ENCODE measurements at places on chromosomes 7 and 10.
A peak's percentile ranks its signal among the peaks of the same experiment; 100 is the strongest.

- no peak for DNase-seq
These were observed 115.7 kb upstream of the CACNA2D1 start for GRCh38 chr7:82559193-82559805.

DNA sequence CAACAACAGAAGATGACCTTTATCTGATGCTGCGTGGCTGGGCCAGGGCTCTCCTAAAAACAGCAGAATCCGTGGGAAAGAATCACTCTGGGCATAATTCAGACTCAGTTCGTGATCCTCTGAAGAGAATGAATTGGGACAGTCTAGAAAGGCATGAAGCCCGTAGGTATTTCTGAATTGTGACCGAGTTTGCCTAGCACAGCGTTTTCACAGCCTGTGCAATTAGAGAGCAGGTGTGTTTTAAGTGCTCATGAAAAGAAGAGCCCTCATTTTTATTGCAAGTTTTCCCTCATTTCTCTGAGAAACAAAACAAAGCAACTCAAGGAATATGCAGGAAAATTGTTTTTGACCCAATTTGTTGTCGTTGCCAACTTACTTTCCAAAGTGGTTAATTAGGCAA, 366.2 kb downstream of the WDR11 start:
- DNase-seq: no peak

DNA sequence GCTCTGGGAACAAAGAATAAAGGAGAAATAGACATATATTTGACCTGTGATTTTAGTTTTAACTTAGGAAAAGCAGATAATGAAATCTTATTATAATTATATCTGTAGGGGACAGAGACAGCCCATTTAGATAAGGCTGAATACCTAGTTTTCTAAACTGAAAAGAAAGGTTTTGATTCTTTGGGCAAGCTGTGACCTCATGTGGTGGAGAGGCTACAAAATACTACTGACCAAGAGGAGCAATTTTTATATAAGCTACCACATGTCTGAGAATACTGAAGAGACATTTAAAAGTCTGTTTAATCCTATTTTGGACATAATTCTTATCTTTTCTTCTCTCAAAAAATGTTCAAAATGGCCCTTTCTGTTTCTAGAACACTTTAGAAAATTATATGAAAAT, 271.0 kb downstream of the MTERF1 start:
- DNase-seq: peak; percentile 11

DNA sequence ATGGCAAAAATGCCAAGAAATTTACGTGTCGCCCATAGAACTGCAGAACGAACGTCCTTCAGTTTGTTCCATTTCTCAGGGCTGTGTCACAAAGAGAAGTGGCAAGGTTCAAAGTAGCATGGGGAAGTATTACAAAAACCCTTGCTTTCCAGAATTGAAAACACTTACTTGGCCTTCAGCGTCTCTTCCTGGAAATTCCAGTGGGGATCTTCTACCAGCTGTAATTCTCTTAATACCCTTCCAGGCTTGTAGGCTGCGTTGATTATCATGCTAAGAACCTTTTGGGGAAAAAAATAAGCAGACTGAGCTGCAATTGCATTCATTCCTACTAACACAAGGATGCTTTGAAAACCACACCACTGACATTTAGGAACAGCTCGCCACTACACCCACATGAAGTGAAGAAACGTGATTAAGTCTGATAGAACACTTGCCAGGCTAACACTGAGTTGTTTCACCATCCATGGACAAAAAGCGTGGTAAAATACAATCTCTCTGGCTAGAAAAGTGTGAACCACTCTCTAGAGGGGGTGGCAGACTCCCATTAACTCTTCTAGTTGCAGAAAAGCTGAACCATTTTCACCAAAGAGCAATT, 222.3 kb downstream of the SFMBT2 start:
- no peak for DNase-seq

DNA sequence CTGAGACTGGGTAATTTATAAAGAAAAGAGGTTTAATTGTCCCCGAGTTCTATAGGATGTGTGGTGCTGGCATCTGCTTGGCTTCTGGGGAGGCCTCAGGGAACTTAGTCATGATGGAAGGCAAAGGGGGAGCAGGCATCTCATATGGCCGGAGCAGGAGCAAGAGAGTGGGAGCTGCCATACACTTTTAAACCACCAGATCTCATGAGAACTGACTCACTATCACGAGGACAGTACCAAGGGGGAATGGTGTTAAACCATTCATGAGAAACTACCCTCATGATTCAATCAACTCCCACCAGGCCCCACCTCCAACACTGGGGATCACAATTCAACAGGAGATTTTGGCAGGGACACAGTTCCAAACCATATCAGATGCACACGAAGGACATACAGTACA, 199.9 kb upstream of the DPP6 start:
- no peak for DNase-seq

- DNase-seq: peak; percentile 82
These were observed 31.7 kb upstream of the C10orf90 start for GRCh38 chr10:126702181-126702580.

DNA sequence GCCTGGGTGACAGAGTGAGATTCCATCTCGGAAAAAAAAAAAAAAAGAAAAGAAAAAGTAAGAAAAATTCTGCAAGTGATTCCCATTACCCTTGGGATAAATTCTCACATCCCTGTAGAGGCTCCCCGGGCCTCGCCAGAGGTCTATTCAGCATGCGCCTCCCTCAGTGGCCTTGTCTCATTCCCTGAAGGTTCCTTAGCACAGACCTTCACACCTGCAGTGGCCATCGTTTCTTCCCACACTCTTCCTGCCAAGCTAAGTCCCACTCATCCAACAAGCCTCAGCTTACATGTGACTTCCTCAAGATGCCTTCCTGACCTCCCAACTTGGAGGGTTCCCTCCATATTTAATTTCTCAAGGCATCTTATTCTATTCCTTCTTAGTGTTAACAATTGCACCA, 20.9 kb upstream of the BAG3 start:
- DNase-seq: no peak

DNA sequence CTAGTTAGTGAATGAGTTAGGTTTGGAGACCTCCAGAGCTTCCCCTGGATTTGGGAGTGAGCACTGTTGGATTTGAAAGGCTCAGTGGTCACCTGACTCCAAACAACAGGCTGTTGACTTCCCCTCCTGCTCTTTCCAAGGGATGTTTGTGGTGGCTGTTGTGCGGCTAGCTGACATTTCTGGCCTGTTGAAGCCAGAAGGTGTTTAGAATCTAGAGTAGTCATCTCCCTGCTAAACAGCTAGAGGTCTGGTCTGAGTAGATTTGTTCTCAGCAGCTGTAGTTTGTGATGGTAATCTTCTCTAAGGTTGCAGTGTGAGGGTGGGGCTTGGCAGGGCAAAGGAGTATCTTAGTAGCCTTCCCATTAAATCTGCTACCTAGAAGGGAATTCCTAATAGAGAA, 30.1 kb downstream of the BPGM start:
- DNase-seq: no peak

- DNase-seq: no peak
These were observed 47.1 kb upstream of the DYNC1I1 start for GRCh38 chr7:95725205-95725604.

- DNase-seq: no peak
These were observed 244.2 kb upstream of the PLXDC2 start for GRCh38 chr10:19572056-19572455.

- no peak for DNase-seq
These were observed 580.4 kb downstream of the MAGI2 start for GRCh38 chr7:78873117-78873516.

- DNase-seq: no peak
These were observed 47.7 kb downstream of the FBXW4 start for GRCh38 chr10:101647255-101647654.

GRCh38 chr10:5071411-5072198, 22.6 kb upstream of the AKR1C3 start:
- DNase-seq: peak; percentile 90

DNA sequence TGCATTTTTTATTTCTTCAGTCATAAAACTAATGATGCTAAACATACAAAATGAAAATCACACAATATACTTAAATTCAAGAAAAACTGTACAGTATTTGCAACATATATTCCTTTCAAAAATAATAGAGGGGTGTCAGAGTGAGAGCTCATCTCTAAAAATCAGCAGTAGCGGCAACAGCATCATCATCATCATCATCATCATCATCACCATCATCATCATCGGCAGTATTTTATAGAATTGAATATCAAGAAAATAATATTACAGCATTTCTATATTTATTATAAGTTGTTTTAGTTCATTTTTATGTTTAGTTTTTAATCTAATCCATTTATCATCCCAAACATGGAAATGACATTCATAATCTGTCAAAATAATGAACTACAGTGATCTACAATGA, 67.4 kb upstream of the PPP1R3A start:
- DNase-seq: no peak

- DNase-seq: peak; percentile 74
These were observed 33.4 kb downstream of the OGDH start for GRCh38 chr7:44639671-44640321.

- DNase-seq: peak; percentile 63
These were observed at the start of gene PARD3 for GRCh38 chr10:34815185-34816084. Gene PARD3, minus strand, starts transcription at chr10:34815296. Its CDS starts 301 bp downstream, at chr10:34814995.

DNA sequence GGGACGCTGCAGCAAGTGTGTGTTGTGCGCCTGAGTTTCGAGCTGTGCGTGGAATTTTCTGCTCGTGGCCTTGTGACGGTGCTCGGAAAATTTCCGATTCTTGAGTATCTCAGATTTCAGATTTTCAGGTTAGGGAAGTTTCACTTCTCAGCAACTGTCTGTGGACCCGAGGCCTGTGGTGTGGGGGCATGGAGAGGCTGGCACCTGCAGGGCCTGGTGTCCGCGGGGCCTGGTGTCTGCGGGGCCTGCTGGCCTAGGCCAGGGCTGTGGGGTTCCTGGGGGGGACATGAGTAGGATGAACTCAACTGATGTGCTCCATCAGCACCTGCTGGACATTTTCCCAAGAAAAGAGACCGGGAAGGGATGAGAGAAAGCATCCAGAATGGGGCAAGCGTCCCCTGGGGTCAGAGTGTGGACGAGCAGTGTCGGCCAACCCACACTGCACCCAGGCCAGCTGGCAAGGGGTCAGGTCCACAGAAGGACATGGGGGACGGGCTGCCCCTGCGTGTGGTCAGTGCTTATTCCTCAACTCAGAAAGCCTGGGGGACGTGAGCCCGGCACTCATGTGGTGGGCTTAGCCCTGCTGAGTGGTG, 31.3 kb upstream of the SHH start:
- no peak for DNase-seq

DNA sequence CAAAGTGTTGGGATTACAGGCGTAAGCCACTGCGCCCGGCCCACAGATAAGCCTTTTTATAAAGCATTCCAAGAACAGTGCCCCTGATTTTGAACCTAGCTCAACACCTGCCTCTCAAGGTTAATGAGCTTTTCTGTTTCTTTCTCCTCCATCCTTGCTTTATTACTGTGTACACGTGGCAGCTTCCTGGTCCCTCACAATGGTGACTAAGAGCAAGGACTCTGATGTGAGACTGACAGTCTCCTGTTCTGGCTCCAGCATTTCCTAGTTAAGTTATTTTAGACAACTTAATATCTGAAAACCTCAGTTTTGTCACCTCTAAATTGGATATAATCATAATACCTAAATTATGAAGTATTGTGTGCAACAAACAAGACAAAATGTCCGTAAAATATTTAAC, 9.9 kb downstream of the HABP2 start:
- no peak for DNase-seq

- no peak for DNase-seq
These were observed 115.6 kb downstream of the ZNF277 start for GRCh38 chr7:112322070-112322469.

- no peak for DNase-seq
These were observed 42.8 kb downstream of the FBXL13 start for GRCh38 chr7:103031781-103032180.

DNA sequence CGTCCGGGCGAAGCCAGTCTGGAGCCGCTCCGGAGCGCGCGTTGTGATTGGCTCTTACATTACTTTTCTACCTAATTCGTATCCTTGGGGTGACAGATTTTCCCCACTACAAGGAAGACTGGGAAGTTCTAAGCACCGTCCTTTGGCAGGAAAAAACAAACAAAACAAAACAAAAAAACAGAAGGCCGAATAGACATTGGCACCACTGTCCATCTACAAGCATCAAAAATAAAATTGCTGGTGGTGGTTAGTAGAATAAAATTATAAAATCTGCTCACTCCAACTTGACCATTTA, 651 bp upstream of the SKAP2 start:
- DNase-seq: no peak

- no peak for DNase-seq
These were observed 13.0 kb downstream of the ZNF316 start for GRCh38 chr7:6650086-6650485.

GRCh38 chr7:94296881-94297280, 97.8 kb upstream of the COL1A2 start:
- no peak for DNase-seq

GRCh38 chr10:101993221-101993620, 62.8 kb downstream of the ARMH3 start:
- no peak for DNase-seq

- DNase-seq: peak; percentile 65
These were observed 58.2 kb upstream of the CAMK2B start for GRCh38 chr7:44383566-44383965.

GRCh38 chr7:42753367-42753766, 158.5 kb downstream of the C7orf25 start:
- DNase-seq: no peak

- no peak for DNase-seq
These were observed 5.3 kb upstream of the ALDH18A1 start for GRCh38 chr10:95661818-95662217.

DNA sequence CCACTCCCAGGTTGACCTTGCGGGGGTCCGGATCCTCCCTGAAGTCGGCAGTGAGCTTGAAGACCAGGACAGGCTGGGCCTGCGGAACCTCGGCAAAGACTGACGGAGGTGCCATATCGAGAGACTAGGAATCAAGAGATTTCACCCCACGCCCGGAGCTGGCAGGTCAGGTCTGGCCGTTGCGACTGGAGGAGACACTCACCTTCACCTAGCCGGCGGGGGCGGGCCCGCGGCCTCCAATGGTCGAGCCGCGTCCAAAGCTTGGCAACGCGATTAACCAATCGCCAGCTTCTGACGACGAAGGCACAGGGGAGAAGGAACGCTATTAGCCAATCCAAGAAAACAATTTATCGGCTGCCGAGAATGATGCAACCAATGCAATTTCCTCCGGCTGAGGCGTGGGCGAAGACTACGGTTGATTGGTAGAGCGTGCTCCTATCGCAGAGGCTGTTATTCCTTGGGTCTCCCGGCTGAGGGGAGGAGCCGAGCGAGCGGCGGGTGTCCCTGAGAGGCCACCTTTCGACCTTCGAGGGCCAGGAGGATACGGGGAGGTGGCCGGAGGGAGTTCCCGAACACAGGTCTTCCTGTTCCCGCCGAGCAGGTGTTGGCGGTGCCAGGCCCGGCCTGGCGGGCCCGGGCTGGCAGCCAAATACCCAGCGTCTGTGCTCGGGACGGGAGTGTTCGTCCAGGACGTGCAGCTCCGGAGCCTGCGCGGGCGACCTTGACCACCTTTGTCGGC, at the start of gene GOT1:
TSS of gene GOT1 (minus strand) at position 174 of the 739 bp plus-strand sequence. CDS start at position 115, 59 bp downstream.
- DNase-seq: peak; percentile 99

GRCh38 chr10:43902842-43903241, 254.2 kb upstream of the ZNF32 start:
- no peak for DNase-seq
